ENCODE measurements at places on chromosomes 6 and 20.

GRCh38 chr6:143561105-143561704 lies 49.7 kb upstream of the FUCA2 start:
- no peak for DNase-seq

- no peak for DNase-seq
Measured at GRCh38 chr6:41652866-41653652, 14.8 kb downstream of the MDFI start.

DNA sequence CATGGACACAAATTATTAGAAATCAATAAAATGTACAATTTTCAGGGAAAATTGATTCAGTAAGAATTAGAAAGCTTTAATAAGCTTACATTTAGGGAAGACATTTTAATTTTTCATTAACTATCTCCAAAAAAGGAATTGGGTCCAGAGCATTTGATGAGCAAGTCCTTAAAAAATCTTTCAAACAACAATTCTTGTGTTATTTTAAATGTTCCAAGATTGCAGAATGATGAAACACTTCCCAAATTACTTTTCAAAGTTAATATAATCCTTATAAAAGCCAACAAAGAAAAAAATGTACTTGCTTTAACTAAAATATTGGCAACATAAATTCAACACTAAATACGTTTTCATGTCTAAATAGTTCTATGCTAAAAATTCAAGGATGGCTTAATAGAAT lies 102.0 kb downstream of the ADAT2 start:
- no peak for DNase-seq

DNA sequence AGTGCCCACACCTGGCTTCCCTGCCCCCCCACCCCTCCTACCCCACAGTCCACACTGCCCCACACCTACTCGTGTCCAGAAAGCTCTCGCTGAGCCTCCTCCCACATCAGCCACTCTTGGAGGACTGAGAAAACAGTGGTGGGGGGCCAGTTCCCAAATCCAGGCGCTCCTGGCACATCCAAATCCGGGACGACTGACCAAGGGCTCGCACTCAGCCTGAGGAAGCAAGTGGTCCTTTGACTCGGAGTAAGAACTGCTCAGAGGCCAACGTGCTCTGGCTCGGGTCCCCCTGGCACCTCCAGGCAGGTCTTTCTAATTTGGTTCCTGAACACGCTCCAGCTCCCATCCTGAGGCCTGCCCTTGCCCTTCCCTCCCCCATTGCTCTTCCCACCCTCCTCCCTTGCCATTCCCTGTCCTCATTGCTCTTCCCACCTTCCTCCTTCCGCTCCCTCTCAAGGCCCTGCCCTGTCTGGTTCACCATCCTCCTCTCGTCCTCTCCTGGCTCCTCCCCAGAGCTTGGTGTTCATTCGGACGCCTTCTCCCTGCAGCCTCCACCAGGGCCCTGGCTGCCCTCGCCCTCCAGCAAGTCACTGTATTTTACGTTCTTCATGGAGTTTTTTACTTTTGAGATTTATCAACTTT lies 83.6 kb downstream of the THBS2 start:
- no peak for DNase-seq

Measured in suprapubic skin (tissue), 4 donors.